ENCODE measurements at places on chromosomes 12 and 14.

DNA sequence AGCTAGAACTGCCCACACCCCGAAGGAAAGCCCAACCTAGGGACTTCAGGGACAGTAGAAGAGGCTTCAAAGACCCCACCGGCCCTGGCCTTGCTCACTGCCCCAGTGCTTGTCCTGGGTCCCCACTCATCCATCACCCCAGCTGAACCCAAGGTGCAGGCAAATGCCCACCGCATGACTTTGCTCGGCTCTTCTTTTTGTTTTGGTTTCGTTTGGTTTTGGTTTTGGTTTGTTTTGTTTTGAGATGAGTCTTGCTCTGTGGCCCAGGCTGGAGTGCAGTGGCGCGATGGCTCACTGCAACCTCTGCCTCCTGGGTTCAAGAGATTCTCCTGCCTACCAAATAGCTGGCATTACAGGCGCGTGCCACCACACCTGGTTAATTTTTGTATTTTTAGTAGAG is 9.0 kb downstream of the CCDC85C start:
- DNase-seq, result no peak

- DNase-seq, result peak; percentile 98
These were observed 10.9 kb downstream of the DCP1B start for GRCh38 chr12:1993341-1993740.

- no peak for DNase-seq
These were observed 37.8 kb upstream of the NFYB start for GRCh38 chr12:104175726-104176247.

- DNase-seq, result peak; percentile 17
These were observed 84.8 kb upstream of the MAP1LC3B2 start for GRCh38 chr12:116474331-116474730.

GRCh38 chr14:100902295-100903133 is 1.0 kb downstream of the RTL1 start:
- no peak for DNase-seq

- DNase-seq, result no peak
These were observed 857.8 kb downstream of the C12orf50 start for GRCh38 chr12:87171356-87171755.

GRCh38 chr14:85556267-85556666 is 26.3 kb downstream of the FLRT2 start:
- DNase-seq, result no peak

- no peak for DNase-seq
These were observed 278.1 kb upstream of the LMO3 start for GRCh38 chr12:16884056-16884455.

- peak; percentile 69 for DNase-seq
These were observed 6.0 kb upstream of the ADCY6 start for GRCh38 chr12:48794870-48795269.

DNA sequence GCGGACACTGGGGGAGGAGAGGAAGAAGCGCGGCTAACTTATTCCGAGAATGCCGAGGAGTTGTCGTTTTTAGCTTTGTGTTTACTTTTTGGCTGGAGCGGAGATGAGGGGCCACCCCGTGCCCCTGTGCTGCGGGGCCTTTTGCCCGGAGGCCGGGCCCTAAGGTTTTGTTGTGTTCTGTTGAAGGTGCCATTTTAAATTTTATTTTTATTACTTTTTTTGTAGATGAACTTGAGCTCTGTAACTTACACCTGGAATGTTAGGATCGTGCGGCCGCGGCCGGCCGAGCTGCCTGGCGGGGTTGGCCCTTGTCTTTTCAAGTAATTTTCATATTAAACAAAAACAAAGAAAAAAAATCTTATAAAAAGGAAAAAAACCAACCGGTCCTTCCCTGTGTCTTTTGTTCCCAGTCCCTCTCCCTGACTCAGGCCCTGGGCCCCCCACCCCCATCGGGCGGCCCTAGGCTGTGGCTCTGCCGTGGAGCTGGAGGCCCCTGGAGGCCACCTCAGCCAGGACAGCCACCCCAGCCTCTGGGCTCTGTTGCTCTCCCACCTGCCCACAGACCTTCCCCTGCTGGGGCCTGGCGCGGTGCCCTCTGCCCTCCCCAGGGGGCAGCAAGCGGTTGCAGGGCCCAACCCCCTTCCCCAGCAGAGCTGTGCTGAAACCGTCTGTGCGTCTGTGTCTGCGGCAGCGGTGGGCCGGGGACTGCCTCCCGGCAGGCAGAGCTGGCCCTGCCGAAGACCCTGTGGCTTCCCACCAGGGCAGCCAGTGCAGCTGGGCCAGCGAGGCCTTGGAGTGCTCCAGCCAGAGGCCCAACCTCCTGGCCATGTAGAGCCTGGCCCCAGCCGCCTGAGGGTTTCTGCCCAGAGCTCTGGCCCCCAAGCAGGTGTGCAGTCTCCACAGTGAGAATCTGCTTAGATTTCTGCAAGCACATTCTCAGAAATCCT is 4.0 kb upstream of the CRIP2 start:
- no peak for DNase-seq

- DNase-seq, result no peak
These were observed 63.8 kb downstream of the TNFAIP2 start for GRCh38 chr14:103186909-103187586.

DNA sequence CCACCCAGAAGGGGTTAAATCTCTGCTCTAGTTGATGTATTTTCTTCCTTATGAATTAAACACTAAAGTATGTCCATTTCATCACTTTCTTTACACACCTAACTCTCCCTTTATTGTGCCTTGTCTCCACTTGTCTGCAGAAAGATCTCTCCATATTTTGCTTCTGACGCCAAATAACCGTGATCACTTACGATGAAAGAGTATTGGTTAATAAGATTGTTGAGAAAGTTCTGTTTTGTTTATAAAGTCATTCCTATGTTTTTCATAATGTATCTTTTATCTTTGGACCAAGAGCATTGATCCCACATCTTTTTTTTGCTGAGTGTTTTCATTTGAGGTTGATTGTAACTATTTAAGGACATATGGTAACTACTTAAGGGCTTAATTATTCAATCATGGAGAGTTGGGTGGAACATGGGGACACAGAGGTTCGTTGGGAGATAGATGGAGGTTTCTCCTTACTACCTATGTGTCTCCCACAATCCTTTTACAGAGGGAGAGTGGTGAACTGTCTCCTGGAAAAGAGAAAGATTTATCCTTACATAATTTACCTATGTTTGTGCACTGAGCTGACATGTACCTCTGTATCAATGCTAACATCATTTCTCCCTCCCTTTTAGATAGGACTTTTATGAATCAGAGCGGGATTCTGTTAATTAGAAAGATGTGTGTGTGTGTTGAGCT is 120.7 kb upstream of the SLC38A2 start:
- peak; percentile 20 for DNase-seq
